ENCODE measurements at places on chromosomes 13 and 19. TPM values are rescaled to one million over a fixed set of nuclear protein-coding genes. Genes with fewer than 3 reads are reported as not detected.
A peak's percentile ranks its signal among the peaks of the same experiment; 100 is the strongest.

STARD13 gene
- 46.9 TPM for total RNA-seq

- H3K4me3 ChIP-seq: no peak overlapping the region
- H3K27me3 ChIP-seq: no peaks in the 10 kb centered on the region
- DNase-seq: no peak
- H3K27ac ChIP-seq: no peak overlapping the region
These were observed 10.7 kb downstream of the NLRP8 start for GRCh38 chr19:55958356-55958755.

GRCh38 chr13:107764046-107764445 is 451.3 kb downstream of the LIG4 start:
- H3K4me1 ChIP-seq: peaks cover 17% of the 10 kb centered on the region
- H3K4me3 ChIP-seq: no peak overlapping the region
- no peaks in the 10 kb centered on the region for H3K36me3 ChIP-seq
- DNase-seq: no peak

DNA sequence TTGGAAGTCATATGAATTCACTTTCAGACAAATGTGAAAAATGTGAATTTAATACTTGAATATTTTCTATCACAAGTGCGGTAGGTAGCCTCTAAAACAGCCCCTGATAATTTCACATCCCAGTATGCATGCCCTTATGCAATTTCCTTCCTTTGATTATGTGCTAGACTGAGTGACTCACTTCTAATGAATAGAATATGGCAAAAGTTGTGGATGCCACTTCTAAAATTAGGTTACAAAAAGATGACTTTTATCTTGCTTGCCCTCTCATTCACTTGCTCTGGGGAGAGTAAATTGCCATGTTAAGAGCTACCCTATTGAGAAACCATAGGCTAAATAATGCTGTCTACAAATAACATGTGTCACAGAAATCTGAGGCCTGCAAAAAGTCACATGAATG is 402.5 kb upstream of the PCDH9 start:
- no peaks in the 10 kb centered on the region for H3K27me3 ChIP-seq
- H3K4me3 ChIP-seq: no peak overlapping the region
- no peak overlapping the region for H3K27ac ChIP-seq
- H3K36me3 ChIP-seq: no peaks in the 10 kb centered on the region
- no peaks in the 10 kb centered on the region for H3K4me1 ChIP-seq
- peak; percentile 16 for DNase-seq

DNA sequence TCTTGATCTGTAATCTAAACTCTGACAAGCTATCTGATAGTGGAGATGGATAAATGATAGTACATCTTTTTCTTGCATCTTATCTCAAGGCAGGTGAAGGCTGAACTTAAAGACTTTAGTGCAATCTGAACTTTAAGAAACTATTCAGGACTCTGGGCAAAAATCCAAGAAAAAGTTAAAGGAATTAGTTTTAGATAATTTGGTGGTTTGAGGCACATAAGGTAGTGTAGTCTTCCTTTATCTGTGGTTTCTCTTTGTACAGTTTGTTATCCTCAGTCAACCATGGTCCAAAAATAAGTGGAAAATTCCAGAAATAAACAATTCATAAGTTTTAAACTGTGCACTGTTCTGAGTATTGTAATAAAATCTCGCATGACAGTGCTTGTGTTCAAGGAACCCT is 172.9 kb downstream of the UGGT2 start:
- no peak overlapping the region for H3K27ac ChIP-seq
- peaks cover 7% of the 10 kb centered on the region for H3K36me3 ChIP-seq
- no peaks in the 10 kb centered on the region for H3K4me1 ChIP-seq
- DNase-seq: peak; percentile 18

All from IMR-90 (cell line).